ENCODE measurements at places on chromosomes 4 and X.

- peak; percentile 7 for DNase-seq
Measured at GRCh38 chrX:76184276-76184675, 11.4 kb downstream of the PBDC1 start.

- no peak for DNase-seq
Measured at GRCh38 chr4:8910822-8911315, 39.2 kb upstream of the HMX1 start.

- peak; percentile 91 for DNase-seq
Measured at GRCh38 chrX:12978205-12979025, 3.5 kb downstream of the TMSB4X start.

- no peak for DNase-seq
Measured at GRCh38 chr4:28792917-28793597, 1927.1 kb upstream of the PCDH7 start.

GRCh38 chrX:44308869-44309268 lies 34.6 kb downstream of the EFHC2 start:
- no peak for DNase-seq

- DNase-seq: peak; percentile 2
Measured at GRCh38 chr4:35963974-35964515, 280.3 kb downstream of the ARAP2 start.

DNA sequence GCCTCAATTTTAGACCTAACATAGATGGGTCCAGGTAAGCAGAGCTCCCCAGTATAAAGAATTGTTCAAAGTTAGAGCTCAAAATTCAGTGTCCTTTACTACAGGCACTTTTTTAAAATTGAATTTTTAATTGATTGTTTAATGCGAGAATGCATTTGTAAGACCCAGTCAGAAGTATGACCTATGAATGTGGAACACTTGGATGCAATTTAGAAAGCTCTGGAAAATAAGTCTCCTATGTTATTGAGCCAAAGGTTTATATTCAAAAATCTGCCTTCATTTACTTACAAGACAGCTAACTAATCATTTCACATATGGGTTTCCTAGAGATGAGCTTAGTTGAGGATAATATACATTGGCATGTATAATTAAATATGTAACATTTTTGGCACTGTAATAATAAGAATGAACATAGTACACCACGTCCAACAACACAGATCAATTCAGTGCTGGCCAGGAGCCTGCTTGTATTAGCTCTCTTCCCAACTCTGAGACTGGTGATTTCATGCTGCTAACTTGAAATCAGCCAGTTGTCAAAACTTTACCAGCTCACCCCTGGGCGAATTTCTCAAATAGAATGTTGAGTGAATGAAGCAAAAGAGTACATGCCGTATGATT lies 197.2 kb upstream of the NPY2R start:
- no peak for DNase-seq

DNA sequence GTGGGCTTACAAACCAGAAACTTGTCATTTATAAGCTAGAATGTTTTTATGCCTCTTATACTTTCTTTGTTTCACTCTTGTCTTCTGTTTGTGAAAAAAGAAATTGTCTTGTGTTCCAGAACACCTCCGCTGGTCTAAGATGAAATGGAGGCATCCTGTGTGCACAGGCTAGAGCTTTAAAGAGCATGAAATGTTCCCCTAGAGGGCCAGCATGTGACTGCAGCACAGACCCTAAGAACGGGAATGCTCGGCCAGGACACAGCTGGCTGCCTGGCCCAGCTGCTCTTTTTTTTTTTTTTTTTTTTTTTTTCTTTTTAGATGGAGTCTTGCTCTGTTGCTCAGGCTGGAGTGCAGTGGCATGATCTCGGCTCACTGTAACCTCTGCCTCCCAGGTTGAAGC lies 33.6 kb downstream of the SETD7 start:
- no peak for DNase-seq

DNA sequence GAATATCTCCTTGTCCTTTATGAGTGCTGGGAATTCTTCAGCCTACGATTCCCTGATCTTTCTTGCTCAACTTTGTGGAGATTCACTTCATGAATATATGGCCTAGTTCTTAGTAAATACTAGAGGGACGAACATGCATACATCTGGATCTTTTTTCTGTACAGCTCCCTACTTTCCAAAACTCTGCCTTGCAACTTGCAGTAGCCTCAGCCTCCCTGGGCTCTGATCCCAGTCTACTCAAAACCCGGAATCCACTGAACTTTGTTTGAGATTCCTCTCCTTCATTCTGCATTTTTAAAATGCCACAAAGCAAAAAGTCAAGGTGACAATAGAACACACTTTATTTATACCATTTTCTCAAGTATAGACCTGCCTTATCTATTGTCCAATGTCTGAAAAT lies 50.0 kb upstream of the PCDH7 start:
- DNase-seq: no peak

- DNase-seq: no peak
Measured at GRCh38 chrX:149515954-149516602, 11.0 kb upstream of the IDS start.

DNA sequence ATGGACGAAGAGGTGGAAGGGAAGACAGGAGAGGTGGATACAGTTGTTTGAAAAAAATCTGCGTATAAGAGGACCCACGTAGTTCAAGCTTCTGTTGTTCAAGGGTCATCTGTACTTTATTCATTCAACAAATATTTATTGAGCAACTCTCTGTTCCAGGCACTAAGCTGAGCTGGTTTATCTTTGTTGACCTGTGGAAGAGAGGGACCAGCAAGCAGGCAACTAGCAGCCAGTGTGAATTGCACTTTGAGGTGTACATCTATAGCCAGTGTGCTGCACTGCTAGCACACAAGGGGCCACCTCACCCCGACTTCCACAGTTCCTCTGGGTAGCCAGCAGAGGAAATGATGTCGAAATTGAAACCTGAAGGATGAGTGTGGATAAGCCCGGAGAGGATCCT lies 191.4 kb downstream of the SOWAHB start:
- peak; percentile 64 for DNase-seq

- DNase-seq: no peak
Measured at GRCh38 chr4:148452970-148453369, 10.8 kb upstream of the NR3C2 start.

- DNase-seq: no peak
Measured at GRCh38 chr4:8289151-8289750, 19.7 kb downstream of the HTRA3 start.

- DNase-seq: no peak
Measured at GRCh38 chr4:163663454-163664225, 169.2 kb downstream of the TMA16 start.

DNA sequence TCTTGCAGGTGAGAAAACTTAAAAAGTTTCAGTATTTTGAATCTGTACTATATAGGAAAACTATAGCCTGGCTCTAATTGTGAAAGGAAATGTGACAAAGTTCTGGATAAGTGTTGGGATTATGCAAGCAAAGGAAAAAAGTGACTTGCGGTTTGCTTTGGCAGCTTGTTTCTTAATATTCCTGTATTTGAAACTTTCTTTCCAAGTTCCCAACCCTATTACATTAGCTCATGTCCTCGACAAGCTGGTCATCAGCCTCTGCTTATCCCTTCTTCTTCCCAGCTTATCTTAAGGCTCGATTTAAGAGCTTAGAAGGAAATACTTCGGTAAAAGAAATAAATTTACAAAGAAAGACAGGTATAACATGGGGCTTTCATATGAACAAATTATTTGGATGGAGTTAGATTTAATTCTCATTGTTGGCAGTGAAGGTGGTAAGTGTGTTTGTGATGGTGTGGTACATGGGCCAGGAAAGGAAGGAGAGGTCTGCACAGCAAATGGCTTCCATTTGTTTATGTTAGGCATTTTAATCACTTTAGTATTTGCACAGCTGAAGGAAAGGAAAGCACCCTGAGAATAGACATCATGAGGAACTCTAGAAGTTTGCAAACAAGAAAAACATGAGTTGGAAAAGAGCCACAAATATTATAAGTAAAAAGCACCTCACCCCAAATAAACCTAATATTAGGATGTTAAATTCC lies 5.1 kb upstream of the MYOZ2 start:
- DNase-seq: peak; percentile 80

- DNase-seq: no peak
Measured at GRCh38 chr4:10879411-10880110, 195.0 kb upstream of the CLNK start.

DNA sequence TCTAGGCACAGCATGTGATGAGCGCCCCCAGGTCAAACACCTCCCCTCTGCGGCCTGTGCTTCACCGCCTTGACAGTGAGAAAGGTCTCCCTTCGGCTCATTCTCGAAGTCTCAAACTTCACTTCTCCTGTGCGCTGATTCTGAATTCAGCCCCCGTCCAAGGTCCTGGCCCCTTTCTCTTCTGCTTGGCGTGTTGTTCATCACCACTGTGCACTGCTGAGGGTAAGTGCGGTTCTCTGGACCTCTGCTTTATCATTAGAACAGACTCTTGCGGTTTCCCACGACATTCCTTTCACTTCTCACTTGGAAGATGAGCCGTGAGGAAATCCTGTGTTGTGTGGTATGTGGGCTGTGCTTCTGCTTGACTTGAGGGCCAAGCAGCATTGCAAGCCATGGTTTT lies 11.9 kb downstream of the HTT-AS start:
- DNase-seq: peak; percentile 91

- no peak for DNase-seq
Measured at GRCh38 chrX:37291924-37292323, 57.2 kb upstream of the PRRG1 start.

DNA sequence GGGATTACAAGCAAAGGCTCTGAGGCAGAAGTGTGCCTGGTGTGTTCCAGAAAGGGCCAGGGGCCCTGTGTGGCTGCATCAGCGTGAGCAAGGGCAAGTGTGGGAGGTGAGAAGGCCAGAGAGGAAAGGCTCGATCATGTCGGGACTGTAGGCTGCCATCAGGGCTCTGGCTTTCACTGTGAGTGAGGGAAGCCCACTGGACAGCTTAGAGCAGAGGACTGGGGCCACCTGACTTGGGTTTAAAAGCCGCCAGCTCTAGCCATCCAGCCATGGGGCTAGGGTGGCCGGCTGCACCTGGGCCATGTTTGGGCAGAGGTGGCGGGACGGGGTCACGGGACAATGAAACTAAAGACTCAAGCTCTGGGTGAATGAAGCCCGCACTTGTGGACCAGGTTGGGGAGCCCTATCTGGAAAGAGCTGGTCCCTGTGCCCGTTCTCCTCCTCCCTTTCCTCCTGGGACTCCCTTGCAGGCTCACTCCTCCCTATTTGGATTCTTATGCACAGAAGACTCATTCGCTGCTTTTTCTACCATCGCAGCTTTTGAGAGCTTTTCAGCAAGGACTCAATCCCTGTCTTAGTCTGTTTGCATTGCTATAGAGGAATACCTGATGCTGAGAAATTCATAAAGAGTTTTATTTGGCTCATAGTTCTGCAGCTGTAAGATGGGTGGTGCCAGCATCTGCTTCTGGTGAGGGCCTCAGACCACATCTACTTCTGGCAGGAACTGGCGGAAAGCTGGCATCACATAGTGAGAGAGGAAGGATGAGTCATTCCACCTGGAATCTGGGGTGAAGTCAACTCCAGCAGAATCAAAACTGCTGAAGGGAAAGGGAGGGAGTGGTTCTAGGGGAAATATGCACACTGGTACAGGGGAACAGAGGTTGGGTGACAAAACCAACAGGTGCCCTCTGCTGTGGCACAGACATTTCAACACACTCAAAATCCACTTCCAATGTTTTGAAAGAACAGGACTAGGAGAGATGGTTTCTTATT lies 15.3 kb downstream of the CTAG1B start:
- peak; percentile 39 for DNase-seq

- DNase-seq: peak; percentile 48
Measured at GRCh38 chr4:72295966-72296557, 264.3 kb downstream of the NPFFR2 start.

DNA sequence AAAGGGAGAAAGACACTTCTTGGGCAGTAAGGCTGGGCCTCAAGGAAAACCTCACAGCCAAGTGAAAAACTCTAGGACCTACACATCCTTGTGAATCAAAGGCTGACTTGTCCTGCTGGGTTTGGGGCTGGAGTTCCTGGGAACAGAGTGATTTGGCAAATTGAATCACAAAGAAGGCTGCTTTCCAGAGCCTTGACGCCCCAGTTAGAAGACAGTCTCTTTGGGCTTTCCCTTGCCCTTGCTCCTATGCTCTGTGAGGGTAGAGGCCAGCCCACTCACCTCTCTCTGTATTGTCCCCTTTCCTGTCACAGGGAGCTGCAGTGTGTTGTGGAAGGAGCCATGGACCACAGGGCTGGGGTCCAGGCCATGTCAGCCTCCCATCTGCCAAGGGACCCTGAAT lies 9.6 kb downstream of the AMER1 start:
- no peak for DNase-seq

GRCh38 chr4:8906991-8907595 lies 35.5 kb upstream of the HMX1 start:
- no peak for DNase-seq

GRCh38 chrX:110561034-110561433 lies 202.4 kb downstream of the RTL9 start:
- no peak for DNase-seq

DNA sequence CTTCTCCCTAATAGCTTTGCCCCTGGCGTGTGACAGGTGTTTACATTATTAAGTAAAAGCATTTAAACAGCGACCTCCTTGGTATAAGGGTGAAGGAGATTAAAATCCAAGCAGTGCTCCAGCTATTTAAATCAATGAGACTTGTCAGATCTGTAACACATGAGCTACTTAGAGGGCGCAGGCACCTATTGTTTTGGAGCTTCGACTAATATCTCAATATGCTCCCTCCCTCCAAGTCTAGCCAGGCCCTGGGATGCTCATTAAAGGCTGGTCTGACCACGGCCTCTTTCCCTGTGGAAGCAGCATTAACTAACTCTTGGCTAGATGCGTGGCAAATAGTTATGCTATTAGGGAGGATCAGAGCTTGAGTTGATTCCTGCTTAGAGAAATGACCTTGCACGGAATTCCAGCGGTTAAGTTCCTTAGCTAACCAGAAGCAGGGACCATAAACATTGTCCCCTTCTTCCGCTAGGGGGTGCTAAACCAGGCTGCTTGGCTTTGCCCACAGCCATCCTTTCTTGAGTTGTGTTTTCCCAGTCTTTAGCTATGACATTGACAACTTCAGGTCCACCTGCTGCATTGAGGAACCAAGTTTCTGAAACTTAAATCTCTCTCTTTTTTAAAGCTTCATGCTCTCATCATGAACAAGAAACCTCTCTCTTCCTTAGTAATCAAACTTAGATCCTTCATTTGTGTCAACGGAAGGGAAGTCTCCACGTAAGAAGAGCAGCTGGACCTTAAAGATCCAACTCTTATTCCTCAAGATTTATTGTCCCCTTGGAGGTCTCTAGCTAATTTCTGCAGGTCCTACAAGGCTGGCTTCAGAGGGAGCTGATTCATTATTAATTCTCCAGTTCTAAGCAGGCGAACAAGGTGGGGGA lies 80.7 kb upstream of the IGFBP7 start:
- DNase-seq: peak; percentile 16

GRCh38 chr4:38141808-38142500 lies 181.8 kb downstream of the PTTG2 start:
- DNase-seq: peak; percentile 60

GRCh38 chrX:45479835-45480422 lies 279.3 kb upstream of the DIPK2B start:
- DNase-seq: peak; percentile 95

GRCh38 chr4:7403001-7403400 lies 31.7 kb downstream of the PSAPL1 start:
- no peak for DNase-seq

GRCh38 chrX:9899640-9900111 lies 67.5 kb upstream of the CLDN34 start:
- peak; percentile 85 for DNase-seq

Measured in fibroblast of villous mesenchyme (primary cell).